ENCODE measurements at places on chromosomes 13 and 19. TPM values are rescaled to one million over a fixed set of nuclear protein-coding genes. Genes with fewer than 3 reads are reported as not detected.

- DNase-seq: no peak
- H3K4me1 ChIP-seq: no peaks in the 10 kb centered on the region
- H3K27me3 ChIP-seq: no peaks in the 10 kb centered on the region
- H3K36me3 ChIP-seq: no peaks in the 10 kb centered on the region
Measured at GRCh38 chr13:47546391-47547225, 454.5 kb downstream of the SUCLA2 start.

- no peaks in the 10 kb centered on the region for H3K36me3 ChIP-seq
- H3K27ac ChIP-seq: no peak overlapping the region
- no peak for DNase-seq
- H3K4me1 ChIP-seq: no peaks in the 10 kb centered on the region
Measured at GRCh38 chr19:50314724-50315708, 14.2 kb downstream of the KCNC3 start.

The ASPDH gene
- 11.6 TPM for total RNA-seq

GRCh38 chr13:113454936-113455335 lies 1.6 kb upstream of the ADPRHL1 start:
- DNase-seq: no peak
- no peaks in the 10 kb centered on the region for H3K27me3 ChIP-seq
- H3K4me1 ChIP-seq: no peaks in the 10 kb centered on the region
- H3K4me3 ChIP-seq: no peak overlapping the region

The ZNF256 gene
- 4.4 TPM for total RNA-seq

GRCh38 chr13:93769607-93770006 lies 543.0 kb downstream of the GPC6 start:
- H3K4me3 ChIP-seq: no peak overlapping the region
- H3K4me1 ChIP-seq: peaks cover 22% of the 10 kb centered on the region
- no peaks in the 10 kb centered on the region for H3K27me3 ChIP-seq
- no peak overlapping the region for H3K27ac ChIP-seq
- no peaks in the 10 kb centered on the region for H3K36me3 ChIP-seq
- no peak for DNase-seq

- H3K4me1 ChIP-seq: no peaks in the 10 kb centered on the region
- DNase-seq: no peak
- no peak overlapping the region for H3K27ac ChIP-seq
- no peaks in the 10 kb centered on the region for H3K36me3 ChIP-seq
Measured at GRCh38 chr13:56457535-56458190, 683.1 kb upstream of the PRR20A start.

GRCh38 chr19:6032381-6032780 lies 54.4 kb upstream of the RANBP3 start:
- no peaks in the 10 kb centered on the region for H3K36me3 ChIP-seq
- no peak for DNase-seq
- no peak overlapping the region for H3K4me3 ChIP-seq
- no peak overlapping the region for H3K27ac ChIP-seq

DNA sequence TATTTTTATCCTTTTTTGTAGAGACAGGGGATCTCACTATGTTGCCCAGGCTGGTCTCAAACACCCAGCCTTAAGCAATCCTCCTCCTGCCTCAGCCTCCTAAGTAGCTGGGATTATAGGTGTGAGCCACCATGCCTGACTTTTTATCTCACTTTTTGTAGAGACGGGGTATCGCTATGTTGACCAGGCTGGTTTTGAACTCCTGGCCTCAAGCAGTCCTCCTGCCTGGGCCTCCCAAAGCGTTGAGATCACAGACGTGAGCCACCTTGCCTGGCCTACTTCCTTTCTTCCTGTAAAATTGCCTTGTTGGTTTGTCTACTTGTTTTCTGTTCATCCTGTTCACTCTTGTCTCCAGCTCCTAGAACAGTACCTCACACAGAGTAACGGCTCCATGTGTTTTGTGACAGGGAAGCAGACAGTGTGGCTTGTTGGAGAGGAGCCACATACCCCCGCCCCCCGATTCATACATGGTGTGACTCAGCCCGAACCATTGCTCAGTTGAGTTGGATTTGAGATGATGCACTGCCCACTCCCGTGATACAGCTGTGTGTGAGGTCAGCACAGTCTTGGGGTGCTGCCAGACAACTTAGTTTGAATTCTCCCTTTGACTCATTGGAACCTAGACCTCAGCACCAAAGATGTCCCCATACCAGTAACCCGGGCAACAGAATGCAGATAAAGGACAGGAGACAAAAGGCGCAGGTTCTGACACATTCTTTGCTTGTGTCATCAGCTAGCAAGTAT lies 34.2 kb downstream of the GPR42 start:
- H3K4me3 ChIP-seq: no peak overlapping the region
- DNase-seq: no peak
- no peaks in the 10 kb centered on the region for H3K36me3 ChIP-seq
- H3K27me3 ChIP-seq: no peaks in the 10 kb centered on the region
- H3K27ac ChIP-seq: no peak overlapping the region

GRCh38 chr13:35255241-35255640 lies 221.2 kb downstream of the MAB21L1 start:
- H3K27me3 ChIP-seq: no peaks in the 10 kb centered on the region
- no peak for DNase-seq
- H3K36me3 ChIP-seq: no peaks in the 10 kb centered on the region

The TEKTIP1 gene
- total RNA-seq: 0.17 TPM

- DNase-seq: no peak
- H3K4me3 ChIP-seq: no peak overlapping the region
- no peak overlapping the region for H3K27ac ChIP-seq
- no peaks in the 10 kb centered on the region for H3K27me3 ChIP-seq
Measured at GRCh38 chr13:82165396-82166174, 1716.7 kb downstream of the SLITRK1 start.

GRCh38 chr13:85254641-85255040 lies 544.6 kb downstream of the SLITRK6 start:
- DNase-seq: no peak
- no peaks in the 10 kb centered on the region for H3K36me3 ChIP-seq
- H3K4me3 ChIP-seq: no peak overlapping the region
- no peak overlapping the region for H3K27ac ChIP-seq

- no peaks in the 10 kb centered on the region for H3K36me3 ChIP-seq
- H3K4me1 ChIP-seq: no peaks in the 10 kb centered on the region
- no peak for DNase-seq
- no peak overlapping the region for H3K27ac ChIP-seq
Measured at GRCh38 chr13:81318231-81319019, 977.5 kb upstream of the SPRY2 start.

The IFNL1 gene
- not detected for total RNA-seq

GRCh38 chr19:45442778-45443461 lies 19.2 kb upstream of the ERCC1 start:
- no peaks in the 10 kb centered on the region for H3K36me3 ChIP-seq
- no peak for DNase-seq
- no peaks in the 10 kb centered on the region for H3K27me3 ChIP-seq
- H3K27ac ChIP-seq: peak overlapping the region; percentile 5
